ENCODE measurements at places on chromosomes 11 and 22.

DNA sequence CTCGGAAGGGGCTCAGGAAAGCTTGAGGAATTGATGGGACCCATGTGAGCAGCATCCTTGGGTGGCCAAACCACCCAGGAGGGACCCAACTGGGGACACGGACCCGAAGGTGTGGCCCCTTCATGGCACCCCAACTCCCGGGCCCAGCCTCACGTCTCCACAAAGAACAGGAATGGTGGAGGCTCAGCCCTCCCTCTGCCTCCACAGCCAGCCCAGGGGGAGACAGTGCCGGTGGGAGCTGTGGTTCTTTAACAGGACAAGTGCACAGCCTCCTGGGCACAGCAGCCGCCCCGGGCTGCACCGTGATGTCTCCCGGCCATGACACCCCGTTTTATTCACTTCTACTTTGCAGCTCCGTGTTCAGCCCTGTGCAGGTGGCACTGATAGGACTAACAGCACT, 587.2 kb downstream of the BRD1 start:
- DNase-seq: no peak

DNA sequence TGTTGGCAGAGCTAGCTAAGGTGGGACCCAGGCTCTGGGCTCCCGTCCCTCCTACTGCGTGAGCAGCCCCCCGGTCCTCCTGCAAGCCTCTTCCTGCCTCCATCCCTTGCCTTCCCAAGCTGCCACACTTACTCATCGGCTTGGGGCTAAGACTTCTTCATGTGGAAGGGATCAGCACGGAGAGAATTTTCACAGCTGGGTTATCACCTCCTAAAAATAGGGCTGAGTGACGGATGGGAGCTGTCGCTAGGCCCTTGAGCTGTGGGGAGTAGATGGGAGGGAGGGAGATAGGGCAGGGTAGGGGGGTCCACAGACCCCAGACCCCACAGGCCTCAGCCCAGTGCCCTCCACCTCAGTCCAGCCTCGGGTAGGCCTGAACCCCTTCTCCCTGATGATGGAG, 41.0 kb downstream of the FLRT1 start:
- no peak for DNase-seq

- DNase-seq: no peak
Observed at GRCh38 chr22:37989146-37990045, 5.0 kb upstream of the SOX10 start.

- DNase-seq: no peak
Observed at GRCh38 chr11:13222285-13222684, 55.3 kb upstream of the BMAL1 start.

GRCh38 chr11:12540913-12541582, 133.2 kb upstream of the TEAD1 start:
- no peak for DNase-seq

GRCh38 chr11:130510407-130511006, 62.1 kb downstream of the ADAMTS15 start:
- no peak for DNase-seq

- no peak for DNase-seq
Observed at GRCh38 chr22:37552524-37553163, 7.6 kb upstream of the CDC42EP1 start.

DNA sequence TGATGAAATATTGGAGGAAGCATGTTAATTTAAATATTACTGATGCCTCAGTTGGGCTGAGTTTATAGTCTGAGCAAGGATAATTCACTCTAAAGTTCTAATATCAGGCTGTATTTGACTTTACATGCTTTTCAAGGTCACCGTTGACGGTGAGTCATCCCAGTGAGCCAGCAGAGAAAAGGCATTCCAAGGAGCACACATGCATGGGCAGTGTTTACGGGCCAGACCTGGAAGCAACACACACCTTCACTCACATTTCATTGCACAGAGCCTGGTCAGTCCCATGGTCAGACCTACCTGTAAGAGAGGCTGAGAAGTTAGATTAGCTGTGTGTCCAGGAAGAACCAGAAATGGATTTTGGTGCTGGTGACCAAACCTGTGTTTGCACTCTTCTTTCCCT, 53.5 kb downstream of the COMMD9 start:
- DNase-seq: no peak

DNA sequence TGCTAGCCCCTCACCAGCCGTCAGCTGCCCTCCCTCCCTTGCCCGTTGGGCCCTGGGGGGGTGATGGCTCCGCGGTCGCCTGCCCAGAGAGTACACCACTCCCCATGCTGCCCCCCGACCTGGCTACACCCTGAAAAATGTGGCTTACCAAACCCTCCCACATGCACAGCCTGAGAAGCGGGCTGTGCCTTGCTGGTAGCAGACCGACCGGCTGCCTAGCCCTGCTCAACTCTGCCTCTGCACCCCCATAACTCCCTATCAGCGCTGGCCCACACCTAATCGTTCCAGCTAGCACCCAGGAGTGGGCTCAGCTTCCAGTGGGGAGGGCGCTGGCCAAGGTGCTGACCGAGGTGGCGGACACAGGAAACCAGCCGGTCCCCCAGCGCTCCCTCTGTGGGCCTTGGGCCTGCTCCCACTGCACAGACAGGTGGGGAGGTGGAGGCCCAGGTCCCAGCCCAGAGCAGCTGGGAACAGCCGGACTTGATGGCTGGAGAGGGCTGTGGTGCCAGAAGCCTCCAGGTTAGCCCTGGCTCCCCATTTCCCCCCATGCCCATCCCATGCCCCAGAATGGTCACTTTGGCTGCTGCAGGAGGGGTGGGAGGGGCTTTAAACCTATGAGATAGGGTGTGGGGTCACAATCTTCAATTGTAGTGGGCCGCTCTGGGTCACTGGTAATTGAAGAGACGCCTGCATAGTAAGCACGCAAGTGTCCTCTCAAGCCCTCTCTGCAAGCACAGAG, 32.1 kb upstream of the PRODH start:
- no peak for DNase-seq

- no peak for DNase-seq
Observed at GRCh38 chr11:96169250-96169649, 173.7 kb downstream of the MAML2 start.

DNA sequence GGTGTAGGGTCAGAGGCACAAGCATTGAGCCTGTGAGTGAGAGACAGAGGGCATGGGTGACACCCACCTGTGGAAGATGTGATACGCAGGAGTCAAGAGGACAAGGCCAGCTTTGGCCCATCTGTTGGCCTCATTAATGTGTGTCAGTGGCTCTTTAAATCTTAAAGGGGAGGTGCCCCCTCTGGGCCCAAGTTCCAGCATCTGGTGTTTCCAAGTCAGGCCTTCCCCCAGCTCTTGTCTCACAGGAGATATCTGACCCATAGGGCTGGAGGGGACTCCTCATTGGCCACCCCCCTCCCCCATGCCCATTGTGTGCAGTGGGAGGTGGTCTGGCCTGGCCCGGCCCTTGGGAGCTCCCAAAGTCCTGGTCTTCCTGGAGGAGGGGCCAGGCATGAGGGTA, 8.9 kb downstream of the KCNK7 start:
- DNase-seq: no peak

GRCh38 chr11:69704508-69705253, 859 bp upstream of the FGF19 start:
- no peak for DNase-seq

DNA sequence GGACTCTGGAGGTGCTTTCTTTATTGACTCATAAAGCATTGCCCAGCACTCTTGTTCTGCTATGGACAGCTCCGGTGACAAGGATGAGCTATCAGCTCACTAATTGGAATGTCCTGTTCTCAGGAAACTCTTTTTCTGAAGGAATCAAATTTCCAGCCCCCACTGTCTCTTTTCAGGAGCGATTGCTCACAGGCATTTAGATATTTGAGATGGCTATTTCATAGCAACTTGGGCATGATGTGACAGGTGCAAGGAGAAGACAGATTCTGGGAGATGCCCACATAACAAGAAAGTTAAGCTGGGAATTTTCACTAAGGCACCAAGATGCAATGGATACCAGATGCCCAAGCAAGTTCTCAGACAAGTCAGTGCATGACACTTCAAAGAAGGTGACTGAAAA, 123.4 kb upstream of the CSNK2A3 start:
- DNase-seq: no peak

GRCh38 chr11:1148752-1149180, 9.0 kb upstream of the MUC5AC start:
- DNase-seq: no peak

GRCh38 chr11:58057481-58057880, 26.7 kb downstream of the OR6Q1 start:
- DNase-seq: no peak

DNA sequence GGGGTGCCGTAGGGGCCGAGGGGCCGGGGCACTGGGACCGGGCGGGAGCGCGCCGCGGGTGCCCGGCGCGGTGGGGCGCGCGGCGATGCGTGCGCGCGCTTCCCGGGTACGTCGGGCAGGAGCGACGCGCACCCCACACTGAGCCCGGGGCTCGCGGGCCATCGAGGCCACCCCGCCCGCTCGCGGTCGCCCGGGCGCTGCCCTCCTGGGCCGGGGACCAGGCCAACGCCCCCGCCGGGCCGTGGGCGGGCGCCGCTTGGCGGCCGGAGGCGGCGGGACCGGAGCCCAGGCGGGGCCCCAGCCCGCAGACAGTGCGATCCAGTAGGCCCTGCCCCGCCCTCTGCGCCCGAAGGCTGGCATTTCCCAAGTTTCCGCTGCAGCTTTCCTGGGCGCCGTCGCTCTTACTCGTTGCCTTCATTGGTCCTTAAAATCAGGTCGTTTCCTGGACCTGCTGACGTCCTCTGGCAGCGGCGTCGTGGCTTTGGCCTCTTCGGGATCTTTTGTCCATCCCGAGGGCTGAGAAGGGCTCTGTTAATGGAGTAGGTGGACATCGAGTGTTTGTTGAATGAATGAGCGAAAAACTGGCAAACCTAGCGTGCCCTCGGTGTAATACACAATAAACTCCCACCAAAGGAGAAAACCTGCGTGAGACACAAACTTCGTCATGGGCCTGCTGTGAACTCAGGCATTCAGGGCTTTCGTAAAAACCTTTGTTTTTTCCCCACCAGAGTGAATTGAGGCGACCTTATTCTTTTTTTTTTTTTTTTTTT, 638 bp downstream of the PARVA start:
- no peak for DNase-seq

DNA sequence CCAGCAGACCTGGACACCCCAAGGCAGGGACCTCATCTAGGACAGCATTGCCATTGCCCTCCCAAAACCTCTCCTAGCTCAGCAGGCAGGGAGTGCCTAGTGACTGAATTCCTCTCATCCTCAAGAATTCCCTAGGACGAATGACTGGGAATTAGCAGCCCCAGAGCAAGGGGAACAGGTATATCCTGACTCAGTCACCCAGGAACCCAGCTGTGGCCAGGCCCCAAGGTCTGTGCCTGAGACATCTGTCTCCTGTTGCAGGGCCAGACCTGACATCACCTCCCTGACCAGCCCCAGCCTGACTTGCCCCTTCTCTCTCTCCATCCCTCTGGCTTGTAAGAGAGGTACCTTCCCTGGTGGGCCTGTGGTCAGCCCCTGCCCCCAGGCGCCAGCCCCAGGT, 39.0 kb upstream of the SUSD2 start:
- no peak for DNase-seq

GRCh38 chr11:11480971-11481370, 127.9 kb upstream of the CSNK2A3 start:
- DNase-seq: no peak

GRCh38 chr22:29626497-29627195, 23.2 kb downstream of the NF2 start:
- DNase-seq: no peak

GRCh38 chr11:129785383-129786111, 30.1 kb upstream of the TMEM45B start:
- no peak for DNase-seq

GRCh38 chr11:6911948-6912347, 8.9 kb upstream of the OR2D3 start:
- no peak for DNase-seq

GRCh38 chr11:64655941-64656601, 65.1 kb downstream of the SLC22A12 start:
- DNase-seq: no peak

- DNase-seq: peak; percentile 19
Observed at GRCh38 chr11:134654161-134654915, 242.3 kb upstream of the B3GAT1 start.

- DNase-seq: no peak
Observed at GRCh38 chr22:44592126-44592823, 94.2 kb upstream of the RTL6 start.

GRCh38 chr11:106309070-106309684, 231.7 kb downstream of the AASDHPPT start:
- DNase-seq: no peak

GRCh38 chr22:41000941-41001721, 50.0 kb downstream of the RBX1 start:
- DNase-seq: no peak

GRCh38 chr11:984546-984945, 52.0 kb downstream of the MUC6 start:
- no peak for DNase-seq
